ENCODE measurements at places on chromosomes 6 and 20.

GRCh38 chr6:39934131-39934757 is at the start of gene MOCS1:
Gene MOCS1 (minus strand): TSS chr6:39934462. CDS start chr6:39934417, 45 bp downstream.
- no peak for DNase-seq

DNA sequence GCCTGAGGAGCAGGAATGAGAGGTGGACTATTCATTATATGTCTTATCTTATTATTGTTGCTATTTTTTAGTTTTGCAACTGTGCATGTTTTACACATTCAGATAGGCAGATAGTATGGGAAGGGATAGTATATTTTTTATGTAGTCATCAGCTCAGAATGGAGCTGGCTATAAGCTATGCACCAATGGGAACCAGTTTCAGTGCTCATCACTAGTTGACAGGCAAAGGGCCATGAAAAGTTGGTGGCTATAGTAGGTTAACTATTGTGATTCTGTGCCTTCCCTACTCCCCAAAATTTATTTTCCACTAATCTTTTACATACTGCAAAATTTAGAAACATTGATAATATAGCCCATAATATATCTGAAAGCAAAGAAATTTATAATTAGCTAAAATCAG is 5.3 kb upstream of the UBD start:
- no peak for DNase-seq

GRCh38 chr20:43530321-43531090 is 23.0 kb downstream of the L3MBTL1 start:
- DNase-seq, result no peak

GRCh38 chr6:170294298-170294730 is 3.4 kb upstream of the DLL1 start:
- DNase-seq, result no peak

GRCh38 chr6:5567352-5567751 is 306.0 kb downstream of the FARS2 start:
- DNase-seq, result no peak

GRCh38 chr6:22271081-22271480 is 25.8 kb downstream of the PRL start:
- DNase-seq, result no peak

GRCh38 chr6:4675121-4675520 is 101.1 kb upstream of the CDYL start:
- no peak for DNase-seq

- no peak for DNase-seq
Observed at GRCh38 chr6:43178951-43179830, 2.8 kb upstream of the CUL9 start.

- no peak for DNase-seq
Observed at GRCh38 chr6:144593392-144593791, 308.3 kb downstream of the UTRN start.

GRCh38 chr6:84779380-84779779 is 15.0 kb upstream of the TBX18 start:
- no peak for DNase-seq

GRCh38 chr6:122077603-122078002 is 321.8 kb upstream of the HSF2 start:
- no peak for DNase-seq

GRCh38 chr6:114194362-114195026 is 148.3 kb downstream of the HS3ST5 start:
- DNase-seq, result no peak

Data from activated naive CD4-positive, alpha-beta T cell (primary cell).